ENCODE measurements at places on chromosomes 2 and 18. TPM values are rescaled to one million over a fixed set of nuclear protein-coding genes. Genes with fewer than 3 reads are reported as not detected.

The NOL4 gene
- total RNA-seq: not detected

The STAT4 gene
- 21.4 TPM for total RNA-seq

The COBLL1 gene
- 33.2 TPM for total RNA-seq

The CFC1 gene
- not detected for total RNA-seq

The VWC2L gene
- not detected for total RNA-seq

Data from articular chondrocyte of knee joint (primary cell).